ENCODE measurements at places on chromosomes 1 and 21.

- no peak for DNase-seq
These were observed 273.6 kb downstream of the RRAGC start for GRCh38 chr1:38585971-38586370.

GRCh38 chr1:185627171-185627570 is 107.0 kb upstream of the HMCN1 start:
- DNase-seq, result no peak

DNA sequence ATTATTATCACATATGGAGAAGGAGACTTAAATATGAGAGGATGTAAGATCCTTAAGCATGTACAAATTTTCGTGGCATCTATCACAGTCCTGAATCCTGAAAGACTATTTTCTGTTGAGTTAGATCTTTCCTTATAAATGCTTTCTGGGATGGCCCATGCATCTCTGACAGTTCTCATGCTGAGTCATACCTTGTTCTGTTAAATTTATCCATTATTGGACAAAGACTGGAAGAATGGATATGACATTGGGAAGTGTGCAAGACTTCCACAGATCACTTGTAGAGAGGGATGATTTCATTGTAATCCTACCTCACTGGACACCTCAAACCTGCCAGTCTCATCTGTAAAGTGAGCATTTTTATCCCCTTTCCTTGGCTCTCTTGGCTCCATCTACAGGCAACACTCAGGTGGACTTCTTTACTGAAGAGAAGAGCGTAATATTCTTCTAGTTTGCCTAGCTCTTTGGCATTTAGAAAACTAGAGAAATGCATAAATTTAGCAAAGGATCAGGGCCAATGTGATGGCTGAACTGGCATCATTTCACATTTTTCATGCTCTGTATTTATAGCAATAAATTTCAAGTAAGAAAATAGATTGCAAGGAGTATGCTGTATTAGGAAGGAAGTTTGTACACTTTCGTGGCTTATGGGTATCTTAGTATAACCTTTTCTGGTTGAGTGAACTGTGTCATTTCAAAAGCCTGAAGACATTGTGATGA is 128.2 kb downstream of the NFIA start:
- DNase-seq, result no peak

GRCh38 chr1:29639741-29640427 is 403.6 kb downstream of the PTPRU start:
- DNase-seq, result peak; percentile 32

DNA sequence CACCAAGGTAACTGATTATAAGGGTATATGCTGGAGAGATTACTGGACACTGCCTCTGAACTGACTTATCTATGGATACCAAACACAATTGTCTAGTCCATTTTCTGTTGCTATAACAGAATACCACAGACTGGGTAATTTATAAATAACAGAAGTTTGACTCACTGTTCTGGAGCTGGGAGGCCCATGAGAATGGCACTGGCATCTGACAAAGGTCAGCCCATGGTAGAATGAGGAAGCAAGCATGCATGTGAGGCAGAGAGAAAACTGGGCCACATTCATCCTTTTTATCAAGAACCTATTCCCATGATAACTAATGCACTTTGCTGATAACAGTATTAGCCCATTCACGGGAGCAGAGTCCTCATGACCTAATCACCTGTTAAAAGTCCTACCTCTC is 37.4 kb downstream of the FCER1A start:
- DNase-seq, result no peak

DNA sequence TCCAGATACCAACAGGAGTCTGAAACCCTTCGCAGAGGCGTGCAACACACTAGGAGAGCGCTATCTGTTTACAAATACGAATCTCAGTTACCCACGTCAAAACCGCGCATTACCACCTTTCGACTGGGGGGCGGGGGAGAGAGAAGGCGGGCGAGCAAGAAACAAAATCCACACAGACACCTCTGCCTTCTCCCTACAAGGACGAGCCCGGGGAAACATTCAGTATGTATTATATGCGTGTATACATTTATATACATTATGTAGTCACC is 722 bp downstream of the TUT4 start:
- DNase-seq, result peak; percentile 78

- DNase-seq, result no peak
These were observed 373.8 kb downstream of the HHAT start for GRCh38 chr1:210702506-210702905.

DNA sequence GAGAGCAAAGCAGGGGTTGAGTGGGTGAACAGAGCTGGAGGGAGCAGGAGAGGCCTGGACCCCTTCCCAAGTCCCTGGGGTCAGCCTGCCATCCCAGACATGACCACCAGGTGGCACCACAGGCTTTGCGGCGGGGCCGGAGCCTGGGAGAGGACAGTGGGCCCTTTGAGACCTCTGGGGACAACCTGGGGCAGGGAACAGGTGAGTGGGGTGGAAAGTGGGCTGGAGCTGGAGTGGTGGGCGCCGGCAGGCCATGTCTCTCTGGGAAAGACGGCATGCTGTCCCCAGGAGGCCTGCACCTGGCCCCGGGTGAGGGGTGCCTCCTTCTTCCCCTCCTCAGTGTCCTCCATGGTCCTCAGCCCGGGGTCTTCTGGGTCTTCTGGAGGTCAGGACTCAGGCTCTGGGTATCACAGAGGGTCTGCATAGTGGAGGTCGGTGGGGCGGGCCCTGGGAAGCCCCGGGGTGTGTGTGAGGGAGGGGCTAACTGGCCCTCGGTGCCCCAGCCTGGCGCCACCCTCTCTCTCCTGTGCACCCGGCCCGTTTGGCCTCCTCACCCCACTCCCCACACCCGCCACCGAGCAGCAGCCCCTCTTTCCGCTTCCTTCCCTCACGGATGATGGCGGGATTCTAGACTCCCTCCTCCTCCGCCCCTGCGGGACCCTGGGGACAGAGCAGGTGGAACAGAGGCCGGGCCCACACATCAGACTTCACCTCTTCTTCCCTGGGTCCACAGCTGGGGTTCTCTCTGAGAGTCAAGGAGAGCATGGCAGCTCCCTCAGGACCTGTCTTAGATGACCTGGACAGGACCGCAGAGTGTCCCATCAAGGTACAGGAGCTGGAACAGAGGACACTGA is 28.5 kb upstream of the PKP1 start:
- peak; percentile 91 for DNase-seq

DNA sequence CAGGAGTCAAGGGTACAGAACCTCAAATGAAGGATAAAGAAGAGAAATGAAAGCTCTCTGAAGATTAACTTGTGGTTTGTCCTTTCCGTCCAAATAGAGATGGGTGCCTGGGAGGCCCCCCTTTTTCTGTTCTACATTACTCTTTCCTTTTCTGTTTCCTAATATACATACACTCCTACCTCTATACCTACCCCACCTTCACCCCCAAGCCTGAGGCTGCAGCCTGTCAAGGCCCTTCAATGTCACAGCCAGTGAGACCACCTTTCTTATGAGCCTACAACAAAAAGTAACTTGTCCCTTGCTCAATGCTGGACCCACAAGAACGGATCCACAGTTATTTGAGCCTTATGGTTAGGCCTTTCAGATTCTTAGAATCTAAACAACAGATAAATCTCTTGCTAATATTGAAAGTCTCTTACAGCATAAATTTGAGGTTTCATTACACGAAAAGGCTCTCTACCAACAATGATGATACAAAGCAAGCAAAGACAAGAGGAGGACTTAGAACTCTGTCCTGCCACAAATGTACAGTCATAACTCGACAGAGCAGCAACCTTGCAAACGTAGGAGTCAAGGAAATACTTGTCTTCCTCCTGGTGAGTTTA is 4.1 kb upstream of the TRAF3IP3 start:
- peak; percentile 90 for DNase-seq

DNA sequence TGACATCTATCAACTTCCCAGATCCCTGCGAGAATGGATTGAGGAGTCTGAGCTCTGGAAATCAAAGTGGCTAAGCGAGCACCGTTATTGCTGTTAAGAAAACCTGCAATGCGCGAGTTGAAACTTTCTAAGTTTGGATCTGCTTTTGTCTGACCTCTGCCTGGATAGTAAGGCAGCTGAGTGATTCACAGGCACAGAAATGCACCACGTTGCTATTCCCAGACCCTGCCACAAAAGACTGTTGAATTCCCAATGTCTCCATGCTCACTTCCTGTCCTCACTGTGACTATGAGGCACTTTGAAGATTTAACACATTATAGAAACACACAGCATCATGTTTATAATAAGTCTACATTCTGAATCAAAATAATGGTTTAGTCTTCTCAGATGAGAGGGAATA is 27.1 kb upstream of the CNIH3 start:
- DNase-seq, result no peak

DNA sequence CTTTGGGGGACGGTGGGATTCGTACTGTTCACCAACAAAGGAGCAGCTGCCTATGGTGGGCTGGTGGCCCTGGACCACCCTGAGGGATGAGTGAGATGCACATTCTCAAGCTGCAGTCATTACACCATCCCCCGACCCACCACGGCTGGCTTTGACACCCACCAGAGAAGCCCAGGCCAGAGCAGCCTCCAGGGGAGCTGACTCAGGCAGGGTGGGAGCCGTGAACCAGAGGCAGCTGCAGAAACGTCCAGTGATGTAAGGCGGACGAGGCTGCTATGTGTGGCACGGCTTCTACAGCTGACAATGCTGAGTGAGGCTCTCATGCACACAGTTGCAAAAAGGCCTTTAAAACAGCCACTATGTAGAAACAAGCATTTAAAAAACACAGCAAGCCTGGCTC is 40.1 kb downstream of the CHAF1B start:
- DNase-seq, result no peak

GRCh38 chr1:35563166-35563565 is 5.6 kb downstream of the NCDN start:
- DNase-seq, result no peak

DNA sequence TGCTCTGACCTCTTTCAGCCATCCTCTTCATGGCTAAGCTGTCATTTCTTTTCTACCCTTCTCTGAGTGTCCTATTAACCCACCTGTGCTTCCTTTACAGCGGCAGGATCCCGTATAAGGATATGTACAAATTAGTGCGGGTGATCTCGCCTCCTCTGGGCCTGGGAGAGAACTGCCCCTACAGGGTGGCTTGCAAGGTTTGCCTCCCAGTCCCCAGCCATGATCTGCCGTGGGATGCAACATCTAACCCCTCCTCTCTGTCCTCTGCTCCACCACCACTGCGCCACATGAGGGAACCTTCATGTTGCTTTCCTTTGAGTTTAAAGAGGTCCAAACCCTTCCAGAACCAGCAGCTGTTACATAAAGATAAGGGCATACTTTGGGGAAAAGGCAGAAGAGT is 282.2 kb downstream of the ZNF648 start:
- no peak for DNase-seq

GRCh38 chr21:46057710-46058241 is 40.1 kb upstream of the COL6A2 start:
- DNase-seq, result no peak

- no peak for DNase-seq
These were observed 19.1 kb upstream of the NPHP4 start for GRCh38 chr1:6011161-6011945.

GRCh38 chr1:147079400-147080005 is 92.8 kb downstream of the PRKAB2 start:
- peak; percentile 65 for DNase-seq

DNA sequence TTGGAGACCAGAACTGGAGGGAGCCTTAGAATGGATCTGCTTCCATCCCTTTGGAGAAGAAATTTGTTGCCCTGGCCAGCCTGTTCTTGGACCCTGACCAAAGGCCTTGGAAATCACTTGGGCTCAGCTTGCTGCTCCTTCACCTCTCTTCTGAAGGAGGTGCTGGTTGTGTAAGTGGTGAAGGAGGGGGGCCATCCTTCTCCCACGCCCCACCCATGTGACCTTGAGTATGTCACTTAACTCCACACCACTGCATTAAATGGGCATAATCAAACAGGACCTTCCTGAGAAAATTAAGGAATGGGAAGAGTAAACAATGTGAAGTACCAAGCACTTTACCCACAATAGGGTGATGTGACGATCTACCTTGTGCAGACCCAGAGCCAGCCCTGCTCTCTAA is 68.3 kb upstream of the GJB5 start:
- DNase-seq, result no peak

- DNase-seq, result no peak
These were observed 8.7 kb upstream of the TRAPPC10 start for GRCh38 chr21:44003307-44003966.

DNA sequence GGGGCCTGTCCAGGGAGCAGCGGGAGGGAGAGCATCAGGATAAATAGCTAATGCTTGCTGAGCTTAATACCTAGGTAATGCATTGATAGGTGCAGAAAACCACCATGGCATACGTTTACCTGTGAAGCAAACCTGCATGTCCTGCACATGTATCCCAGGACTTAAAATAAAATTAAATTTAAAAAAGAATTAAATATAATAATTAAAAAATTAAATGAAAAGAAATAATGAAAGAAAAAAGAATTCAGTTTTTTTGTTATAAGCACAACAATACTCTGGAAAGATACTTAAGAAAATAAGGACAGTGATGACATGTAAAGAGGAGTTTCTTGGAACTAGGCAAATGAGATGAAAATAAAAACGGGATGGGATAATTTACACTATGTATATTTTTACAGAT is 386.2 kb downstream of the LRRIQ3 start:
- no peak for DNase-seq

DNA sequence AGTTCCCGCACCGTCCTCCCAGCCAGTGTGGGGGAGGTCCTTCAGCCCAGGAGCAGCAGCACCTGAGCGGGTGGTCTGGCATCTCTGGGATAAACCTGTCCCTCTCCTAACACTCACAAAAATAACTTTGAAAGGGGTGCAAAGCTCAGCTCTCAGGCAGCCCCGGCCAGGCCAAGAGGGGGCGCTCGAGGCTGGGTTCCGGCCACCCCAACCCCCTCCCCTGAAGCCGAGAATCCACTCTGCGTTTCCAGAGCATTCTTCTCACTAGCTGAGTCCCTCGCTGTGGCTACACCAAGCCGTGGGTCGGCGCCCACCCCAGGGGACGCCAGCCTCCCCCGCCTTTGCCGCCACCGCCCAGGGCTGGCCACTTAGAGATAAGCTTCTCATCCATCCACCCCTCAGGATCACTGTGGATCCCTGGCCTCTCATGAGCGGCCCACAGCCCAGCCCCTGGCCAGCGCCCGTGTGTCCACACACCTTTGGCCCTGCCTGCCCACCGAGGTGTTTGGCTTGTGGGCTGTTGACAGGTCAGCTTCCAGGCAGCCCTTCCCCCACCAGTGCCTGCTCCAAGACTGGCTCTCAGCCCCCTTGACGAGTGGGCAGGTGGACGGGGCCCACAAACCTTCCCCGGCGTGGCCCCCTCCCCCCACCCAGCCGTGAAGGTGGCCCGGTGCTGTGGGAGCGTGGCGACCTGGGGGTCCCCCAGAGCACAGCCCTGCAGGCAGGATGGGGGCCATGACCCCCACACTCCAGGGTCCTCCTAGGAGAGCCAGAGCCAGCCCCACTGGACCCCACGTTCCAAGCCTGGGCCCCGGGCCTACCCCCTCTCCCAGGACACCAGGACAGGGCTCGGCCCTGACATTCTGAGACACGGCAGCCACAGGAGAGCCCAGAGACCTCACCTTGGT is 1.9 kb downstream of the FTCD start:
- DNase-seq, result no peak

Data from activated CD8-positive, alpha-beta memory T cell treated with anti-CD3 and anti-CD28 coated beads for 24 hours (primary cell).